ENCODE measurements at places on chromosomes 3 and 15.

DNA sequence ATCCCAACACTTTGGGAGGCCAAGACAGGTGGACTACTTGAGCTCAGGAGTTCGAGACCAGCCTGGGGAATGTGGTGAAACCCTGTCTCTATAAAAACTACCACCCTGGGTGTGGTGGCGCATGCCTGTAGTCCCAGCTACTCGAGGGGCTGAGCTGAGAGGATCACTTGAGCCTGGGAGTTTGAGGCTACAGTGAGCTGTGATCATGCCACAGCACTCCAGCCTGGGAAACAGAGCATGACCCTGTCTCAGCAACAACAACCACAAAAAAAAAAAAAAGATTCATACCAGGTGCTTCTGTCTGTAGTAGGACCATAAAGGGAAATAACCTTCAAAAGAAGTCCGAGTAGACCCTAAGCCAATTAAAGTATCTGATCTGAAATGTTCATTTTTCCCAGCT, 94.5 kb downstream of the SERPINI1 start:
- DNase-seq, result peak; percentile 5

DNA sequence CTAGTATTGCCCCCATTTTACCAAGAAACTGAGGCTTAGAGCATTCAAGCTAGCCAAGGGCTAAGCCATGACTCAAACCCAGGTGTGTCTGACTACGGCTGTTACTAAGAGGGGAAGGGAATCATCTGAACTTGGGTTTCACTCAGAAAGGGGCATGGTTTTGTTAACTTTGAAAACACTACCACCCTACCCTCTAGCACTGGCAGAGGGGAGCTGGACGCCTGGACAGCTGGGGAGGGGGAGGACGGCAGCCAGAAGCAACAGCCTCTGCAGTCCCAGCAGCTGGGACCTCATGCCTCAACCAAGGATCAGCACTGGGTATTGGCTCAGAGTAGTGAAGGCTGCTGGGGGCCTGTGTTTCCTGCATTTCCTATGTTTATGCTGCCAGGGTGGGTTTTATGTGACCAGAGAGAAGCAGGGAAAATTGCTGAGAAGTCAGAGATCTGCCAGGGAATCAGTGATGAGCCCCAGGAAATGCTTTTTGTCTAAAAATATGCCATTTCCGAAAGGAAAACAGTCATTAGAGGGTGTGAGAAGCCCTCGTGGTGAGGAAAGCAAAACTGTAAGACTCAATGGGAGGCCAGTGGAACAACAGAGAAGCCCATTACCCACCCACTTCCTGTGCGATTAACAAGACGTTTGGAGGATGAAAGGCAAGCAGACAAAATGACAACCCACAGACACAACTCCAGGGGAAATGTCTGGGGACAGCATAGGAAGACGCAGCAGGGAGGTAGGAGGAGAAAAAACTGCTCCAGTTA, 41.2 kb downstream of the LIPC start:
- peak; percentile 66 for DNase-seq

DNA sequence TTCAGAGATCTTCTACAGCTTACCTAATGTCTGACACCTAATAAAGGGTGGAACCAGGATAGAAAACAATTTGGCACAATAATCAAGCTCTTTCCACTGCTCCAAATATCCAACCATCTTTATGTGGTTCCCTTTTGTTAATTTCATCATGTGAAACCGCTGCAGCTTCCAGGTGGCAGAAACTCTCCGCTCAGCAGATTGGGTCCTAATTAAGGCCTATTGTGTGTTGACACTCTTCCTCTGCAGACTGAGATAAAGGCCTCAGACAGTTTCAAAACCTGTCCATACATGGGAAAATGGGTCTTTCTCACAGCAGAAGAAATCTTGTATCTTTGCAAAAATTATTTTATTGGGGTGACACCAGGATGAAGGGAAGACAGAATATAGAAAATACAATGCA, 1002.4 kb upstream of the SEMA6D start:
- no peak for DNase-seq

DNA sequence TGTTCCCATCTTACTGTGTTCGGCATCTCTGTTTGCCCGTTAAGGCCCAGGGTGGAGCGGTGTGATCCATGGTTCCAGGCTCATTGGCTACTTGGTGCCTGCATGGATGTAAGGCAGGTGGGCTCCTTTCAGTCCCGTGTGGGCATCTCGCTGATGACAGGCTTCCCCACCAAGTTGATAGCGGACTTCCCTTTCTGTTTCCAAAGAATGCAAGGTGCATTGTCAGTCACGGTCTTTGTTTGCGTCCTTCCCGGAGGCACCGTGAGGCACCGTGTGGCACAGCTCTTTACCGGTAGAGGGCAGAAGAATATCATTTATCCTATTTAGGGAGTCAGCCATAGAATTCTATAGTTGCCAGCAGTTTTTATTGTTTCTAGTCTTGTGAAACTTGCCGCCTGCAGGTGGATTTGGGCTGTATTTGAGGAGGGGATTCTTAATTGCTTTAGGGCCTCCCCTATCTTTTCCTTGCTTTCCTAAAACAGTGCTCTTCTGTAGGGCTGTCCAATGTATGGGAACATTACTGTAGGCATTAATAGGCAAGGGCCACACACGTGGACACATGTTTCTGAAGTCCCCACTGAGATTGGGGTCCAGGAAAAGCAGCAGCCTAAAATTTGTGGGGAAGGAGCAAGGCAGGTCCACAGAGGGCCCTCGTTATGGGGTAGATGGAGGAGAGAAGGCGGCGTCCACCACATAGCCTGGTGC, 244.1 kb downstream of the SLCO3A1 start:
- DNase-seq, result peak; percentile 69

- no peak for DNase-seq
These were observed 63.7 kb downstream of the ATP8B4 start for GRCh38 chr15:50055332-50055731.

- no peak for DNase-seq
These were observed 478.9 kb downstream of the NLGN1 start for GRCh38 chr3:173876476-173876875.

- no peak for DNase-seq
These were observed 126.4 kb downstream of the GADL1 start for GRCh38 chr3:30768046-30768445.

DNA sequence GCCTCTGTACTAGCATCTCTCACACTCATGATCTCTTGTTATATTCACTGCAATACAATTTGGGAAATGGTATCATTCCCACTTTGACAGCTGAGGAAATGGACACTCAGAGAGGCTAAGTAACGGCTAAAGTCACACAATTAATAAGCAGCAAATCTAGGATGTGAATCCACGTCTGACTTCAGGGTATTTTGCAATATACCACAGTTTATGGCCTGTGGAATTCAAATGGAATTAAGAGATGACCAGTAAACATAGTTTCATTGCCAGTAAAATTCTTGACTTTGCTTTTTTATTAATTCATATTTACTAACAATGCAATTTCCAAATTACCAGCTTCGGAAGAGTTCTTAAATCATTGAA, 61.1 kb downstream of the CCNL1 start:
- DNase-seq, result no peak

DNA sequence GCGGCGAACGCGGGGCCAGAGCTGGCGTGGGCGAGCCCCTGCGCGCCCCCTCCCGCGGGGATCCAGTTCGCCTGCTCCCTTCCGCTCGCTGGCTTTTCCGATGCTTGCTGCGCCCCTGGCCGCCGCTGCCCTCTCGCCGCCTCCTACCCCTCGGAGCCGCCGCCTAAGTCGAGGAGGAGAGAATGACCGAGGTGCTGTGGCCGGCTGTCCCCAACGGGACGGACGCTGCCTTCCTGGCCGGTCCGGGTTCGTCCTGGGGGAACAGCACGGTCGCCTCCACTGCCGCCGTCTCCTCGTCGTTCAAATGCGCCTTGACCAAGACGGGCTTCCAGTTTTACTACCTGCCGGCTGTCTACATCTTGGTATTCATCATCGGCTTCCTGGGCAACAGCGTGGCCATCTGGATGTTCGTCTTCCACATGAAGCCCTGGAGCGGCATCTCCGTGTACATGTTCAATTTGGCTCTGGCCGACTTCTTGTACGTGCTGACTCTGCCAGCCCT, 721 bp downstream of the P2RY1 start:
- no peak for DNase-seq

GRCh38 chr3:16290827-16291196, 25.8 kb downstream of the OXNAD1 start:
- DNase-seq, result peak; percentile 78

- DNase-seq, result no peak
These were observed 84.2 kb upstream of the GOLGA6L4 start for GRCh38 chr15:84151205-84151931.

DNA sequence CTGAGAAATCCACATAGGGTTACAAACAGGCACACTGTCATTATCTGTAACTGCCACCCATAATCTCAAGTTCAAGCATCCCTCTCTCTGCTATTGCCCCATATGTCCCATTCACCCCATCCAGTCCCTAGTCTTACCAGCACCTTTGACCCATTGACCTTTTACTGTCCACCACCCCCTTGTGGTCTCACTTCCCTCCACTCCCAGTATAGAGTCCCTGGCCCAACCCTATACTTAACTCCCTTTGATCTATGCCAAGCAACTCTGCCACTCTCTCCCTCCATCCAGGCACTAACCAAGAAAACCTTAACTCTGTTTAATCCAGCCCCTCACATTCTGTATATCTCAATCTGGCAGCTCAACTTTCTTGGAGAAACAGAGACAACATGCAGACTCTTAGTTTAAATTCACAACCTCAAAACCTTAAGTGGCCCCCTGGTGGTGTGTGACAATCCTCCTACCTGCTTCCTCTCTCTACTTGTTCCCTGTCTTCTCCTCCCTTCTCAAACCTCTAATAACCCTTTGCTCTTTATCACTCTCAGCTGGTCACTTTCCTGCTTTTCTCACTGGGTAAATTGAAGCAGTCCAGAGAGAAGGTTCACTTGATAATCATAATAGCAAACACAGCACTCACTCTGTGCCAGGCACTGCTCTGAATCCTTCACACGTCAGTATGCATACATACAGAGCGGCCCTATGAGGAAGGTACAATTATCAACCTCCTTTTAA, 162.7 kb downstream of the STT3B start:
- peak; percentile 23 for DNase-seq

DNA sequence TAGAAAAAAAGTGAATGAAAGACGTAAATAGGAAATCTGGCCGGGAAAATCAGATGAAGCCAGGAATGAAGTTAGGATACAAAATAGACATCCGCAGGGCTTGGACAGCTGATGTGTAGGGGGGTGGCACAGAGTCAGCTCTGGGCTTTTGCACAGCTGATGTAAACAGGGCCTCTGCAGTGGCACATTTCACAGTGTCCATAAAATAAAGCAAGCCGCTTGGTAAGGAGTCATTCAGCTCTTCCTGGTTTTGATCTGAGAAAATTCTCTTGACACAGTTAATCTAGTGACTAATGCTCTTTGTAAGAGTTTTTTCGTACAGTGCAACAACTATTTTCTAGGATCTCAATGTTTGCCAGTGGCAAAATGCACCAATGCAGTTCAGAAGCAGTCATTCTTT, 153.3 kb downstream of the USP13 start:
- DNase-seq, result no peak

- DNase-seq, result no peak
These were observed 66.8 kb downstream of the FAIM start for GRCh38 chr3:138675393-138675792.

DNA sequence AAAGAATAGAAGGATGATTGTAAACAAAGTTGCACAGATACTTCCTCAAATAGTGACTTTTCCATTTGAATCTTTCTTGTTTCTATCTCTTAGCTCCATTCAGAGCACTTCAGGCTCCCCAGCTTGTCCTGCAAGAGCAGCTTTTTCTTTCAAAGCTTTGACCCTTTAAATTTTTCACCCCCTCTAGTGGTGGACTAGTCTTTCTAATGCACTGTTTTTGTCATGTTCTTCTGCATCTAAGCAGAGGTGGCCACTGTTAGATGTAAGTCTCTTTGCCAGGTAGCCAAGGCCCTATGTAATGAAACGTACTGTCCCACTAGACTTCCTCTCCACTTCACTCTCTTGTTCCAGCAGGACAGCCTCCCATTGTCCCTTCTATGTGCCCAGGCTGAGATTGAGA, 74.0 kb upstream of the MANF start:
- DNase-seq, result peak; percentile 46

DNA sequence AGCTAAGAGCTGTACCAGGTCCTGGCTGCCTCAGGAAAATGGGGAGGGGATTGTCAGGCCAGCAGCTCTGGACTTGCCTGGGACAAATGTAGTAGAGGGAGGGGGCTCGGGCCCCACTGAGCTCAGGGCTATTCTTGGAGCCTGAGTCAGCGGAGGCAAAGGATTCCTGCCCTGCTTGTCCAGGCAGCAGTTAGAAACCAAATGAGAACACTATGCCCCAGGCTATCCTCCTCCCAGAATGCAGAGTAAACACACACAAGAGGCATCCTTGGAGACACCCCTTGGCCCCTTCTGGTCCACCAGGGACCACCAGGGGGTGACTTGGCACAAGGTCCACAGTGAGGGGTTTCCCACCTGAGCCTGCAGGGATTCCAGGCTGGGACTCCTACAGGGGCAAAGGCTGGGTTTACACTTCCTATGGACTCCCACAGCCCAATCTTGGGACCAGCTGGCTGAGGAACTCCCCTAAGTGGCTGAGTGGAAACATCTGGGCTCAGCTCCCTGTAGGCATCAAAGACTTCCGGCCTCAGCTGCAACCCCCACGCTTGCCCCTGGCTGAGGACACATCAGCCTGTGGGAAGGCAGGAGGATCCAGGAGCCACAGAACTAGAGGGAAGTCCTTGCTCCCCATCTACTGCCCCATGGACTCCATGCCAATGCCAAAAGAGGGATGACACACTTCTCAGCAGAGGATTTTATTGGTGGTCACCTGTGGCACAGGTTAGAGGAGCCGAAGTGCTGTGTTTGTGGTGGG, 3.4 kb upstream of the COL7A1 start:
- DNase-seq, result no peak

- no peak for DNase-seq
These were observed 61.8 kb downstream of the FOXB1 start for GRCh38 chr15:60065951-60066350.

GRCh38 chr15:70806992-70807712, 43.8 kb upstream of the UACA start:
- no peak for DNase-seq

DNA sequence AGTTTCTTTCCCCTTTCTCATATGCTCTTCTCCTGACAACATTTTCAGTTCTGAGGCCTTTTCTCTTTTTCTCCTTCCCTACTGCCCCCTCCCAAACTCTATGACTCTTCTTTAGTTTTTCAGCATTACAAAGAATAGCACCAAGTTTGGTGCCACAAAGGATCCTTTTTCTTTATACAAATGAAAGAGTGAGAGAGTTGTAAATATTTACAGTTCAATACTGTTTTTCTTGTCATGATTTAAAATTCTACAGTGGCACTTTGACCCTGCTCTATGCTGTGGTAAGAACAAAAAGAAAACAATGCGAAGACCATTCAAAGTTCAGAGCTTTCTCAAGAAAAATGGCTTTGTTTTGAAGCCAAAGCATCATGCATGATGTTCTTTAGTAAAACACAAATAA, 667.9 kb upstream of the SGO1 start:
- no peak for DNase-seq

DNA sequence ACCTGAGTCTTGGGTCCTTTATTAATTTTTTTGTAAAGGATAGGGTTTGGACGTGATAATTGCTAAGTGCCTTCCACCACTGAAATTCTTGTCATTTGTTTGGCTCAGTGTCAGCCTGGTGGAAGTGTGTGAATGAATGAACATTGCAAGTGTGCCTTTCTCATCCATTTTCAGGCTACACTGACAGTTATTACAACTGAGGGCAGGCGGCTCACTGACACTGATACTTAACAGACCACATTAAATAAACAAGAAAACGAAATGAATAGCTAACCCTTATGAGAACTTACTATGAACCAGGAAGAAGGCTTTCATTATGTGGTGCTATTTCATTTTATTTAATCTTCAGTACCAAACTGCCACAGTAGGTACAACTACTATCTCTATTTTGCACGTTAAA, 188.8 kb upstream of the CRBN start:
- no peak for DNase-seq
